ENCODE measurements at places on chromosomes 5 and 9.

DNA sequence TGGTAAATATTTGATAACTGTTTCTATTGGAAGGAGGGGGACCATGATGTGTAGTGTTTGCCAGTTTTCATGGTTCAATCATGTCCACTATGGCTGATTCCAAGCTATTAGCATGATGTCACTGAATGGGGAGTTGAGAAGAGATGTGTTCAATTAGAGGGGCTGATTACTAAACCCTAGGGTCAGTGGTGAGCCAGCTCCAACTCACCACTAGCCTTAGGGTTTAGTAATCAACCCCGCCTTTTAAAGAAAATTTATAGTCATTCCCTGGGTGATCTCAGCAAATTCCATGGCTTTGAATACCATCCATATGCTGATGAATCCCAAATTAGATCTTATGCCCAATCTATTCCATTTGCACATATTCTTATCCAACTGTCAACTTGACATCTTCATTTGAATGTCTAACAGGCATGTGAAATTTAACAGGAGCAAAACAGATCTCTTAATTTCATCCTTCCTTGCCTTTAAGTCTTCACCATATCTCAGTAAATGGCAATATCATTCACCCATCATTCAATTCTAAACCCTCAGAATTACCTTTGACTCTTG, 98.8 kb downstream of the GCNT1 start:
- DNase-seq: no peak

DNA sequence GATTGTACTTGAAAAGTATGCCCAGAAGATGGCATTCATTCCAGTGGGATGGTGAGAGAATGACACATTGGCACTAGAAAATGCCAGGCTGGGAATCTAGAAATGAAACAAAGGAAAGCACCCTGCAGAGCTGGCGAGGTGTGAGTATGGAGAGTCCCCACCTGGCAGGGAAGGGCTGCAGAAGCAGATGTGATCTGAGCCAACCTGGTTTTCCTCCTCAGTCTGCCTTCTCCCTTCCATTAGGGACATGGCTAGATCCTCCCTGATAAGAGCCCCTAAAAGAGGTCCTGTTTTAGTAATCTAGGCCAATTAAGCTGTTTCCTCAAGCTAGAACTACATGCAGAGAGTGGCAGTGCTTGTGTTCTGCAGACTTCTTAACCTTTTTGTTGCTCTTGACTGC, 24.7 kb upstream of the TNFSF15 start:
- DNase-seq: no peak

- DNase-seq: no peak
Measured at GRCh38 chr9:134738869-134739659, 97.5 kb downstream of the COL5A1 start.

- DNase-seq: no peak
Measured at GRCh38 chr5:45533663-45534062, 162.5 kb downstream of the HCN1 start.

DNA sequence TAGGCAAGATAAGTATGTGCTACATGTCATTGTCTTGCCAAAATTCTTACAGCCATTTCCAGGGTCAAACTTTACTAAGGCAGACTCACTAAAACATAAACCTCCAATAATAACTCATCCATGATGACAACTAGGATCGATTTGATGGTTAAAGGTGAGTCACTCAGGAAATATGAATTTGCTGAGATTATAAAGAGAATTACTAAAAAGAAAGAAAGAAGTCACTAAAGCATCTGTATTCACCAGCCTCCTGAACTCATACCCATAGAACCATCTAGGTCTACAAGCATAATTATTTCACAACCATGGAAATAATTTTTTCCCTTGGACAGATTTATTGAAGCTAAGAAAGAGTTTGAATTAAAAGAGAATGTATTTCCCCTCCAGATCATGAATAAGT, 258.6 kb downstream of the TLE1 start:
- no peak for DNase-seq

GRCh38 chr9:18791074-18791473, 241.9 kb downstream of the SAXO1 start:
- DNase-seq: no peak

DNA sequence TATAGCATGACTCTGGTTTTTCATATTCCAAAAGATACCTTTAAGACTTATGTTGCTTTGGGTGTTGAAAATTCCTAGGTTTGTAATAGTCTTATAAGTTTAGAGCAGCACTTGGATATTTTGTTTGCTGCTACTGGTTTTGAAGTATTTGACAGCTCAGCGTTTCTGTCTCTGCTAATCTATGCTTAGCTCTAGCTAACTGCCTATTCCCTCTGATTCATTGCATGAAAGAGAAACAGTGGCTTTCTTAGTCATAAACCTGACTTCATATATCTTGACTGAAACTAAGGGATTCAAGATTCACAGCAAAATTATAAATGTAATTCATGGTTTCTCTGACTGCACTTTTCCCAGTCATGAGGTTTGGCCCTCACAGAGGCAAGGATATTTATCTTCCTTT, 35.6 kb upstream of the ANXA1 start:
- DNase-seq: no peak

DNA sequence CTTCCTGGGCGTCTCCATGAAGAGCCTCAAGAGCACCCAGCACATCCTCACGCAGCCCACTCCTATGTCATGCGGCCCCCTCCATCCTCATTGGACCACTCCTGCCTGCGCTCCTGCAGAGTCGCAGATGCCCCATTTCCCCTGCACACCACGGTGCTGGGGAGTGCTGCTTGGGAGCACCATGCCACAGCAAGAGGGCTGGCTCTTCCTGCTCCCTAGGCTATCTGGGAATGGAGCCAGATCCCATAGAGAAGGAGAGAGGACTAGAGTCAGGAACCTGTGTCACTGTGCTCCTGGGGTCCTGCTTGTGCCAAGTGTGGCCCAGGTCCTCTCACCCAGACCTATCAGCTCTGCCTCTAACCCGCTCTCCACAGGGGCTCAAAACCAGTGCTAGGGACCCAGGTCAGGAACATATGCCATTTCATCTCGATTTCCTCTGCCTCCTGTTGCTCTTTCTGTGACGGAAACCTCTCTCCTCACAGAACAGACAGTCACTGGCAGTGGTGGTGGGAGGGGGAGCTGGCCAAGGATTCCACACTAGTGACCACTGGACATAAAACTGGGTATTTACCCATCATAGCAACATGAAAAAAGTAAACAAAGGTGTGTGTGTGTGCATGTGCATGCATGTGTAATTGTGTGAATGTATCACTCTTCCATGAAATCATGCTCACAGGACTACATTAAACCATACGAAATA, 178.4 kb downstream of the TTLL11 start:
- no peak for DNase-seq

DNA sequence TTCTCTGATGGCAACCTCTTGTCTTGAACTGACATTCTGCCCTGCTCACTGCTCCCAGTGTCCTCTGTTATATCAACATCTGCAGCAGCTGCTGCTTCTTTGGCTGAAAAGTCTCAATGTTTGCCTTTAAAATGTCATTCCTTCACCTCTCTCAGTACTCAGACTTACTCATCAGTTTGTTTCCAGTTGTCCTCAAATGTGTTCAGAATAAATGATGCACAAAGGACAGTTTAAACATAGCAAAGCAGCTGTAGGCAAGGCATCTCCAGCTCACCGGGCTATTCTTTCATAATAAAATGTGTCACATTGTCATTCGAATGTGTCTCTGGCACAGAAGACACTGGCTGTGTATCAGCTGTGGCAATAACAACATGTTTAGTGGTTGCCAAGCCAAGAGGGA, 590.9 kb upstream of the ZNF608 start:
- no peak for DNase-seq

DNA sequence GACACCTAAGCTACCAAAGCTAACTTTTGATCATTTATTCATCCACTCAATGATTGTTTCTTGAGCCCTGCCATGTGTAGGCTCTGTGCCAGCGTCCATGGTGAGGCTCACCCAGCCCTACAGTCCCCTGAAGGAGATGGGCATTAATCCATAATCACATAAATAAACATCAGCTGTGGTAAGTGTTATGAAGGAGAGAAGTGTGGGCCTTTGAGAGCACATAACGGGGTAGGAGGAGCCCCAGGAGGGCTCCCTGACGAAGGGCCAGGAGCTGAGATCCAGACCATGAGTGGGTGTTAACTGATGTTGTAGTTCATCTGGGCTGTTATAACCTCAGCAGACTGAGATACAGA, 53.9 kb upstream of the AFAP1L1 start:
- DNase-seq: no peak

DNA sequence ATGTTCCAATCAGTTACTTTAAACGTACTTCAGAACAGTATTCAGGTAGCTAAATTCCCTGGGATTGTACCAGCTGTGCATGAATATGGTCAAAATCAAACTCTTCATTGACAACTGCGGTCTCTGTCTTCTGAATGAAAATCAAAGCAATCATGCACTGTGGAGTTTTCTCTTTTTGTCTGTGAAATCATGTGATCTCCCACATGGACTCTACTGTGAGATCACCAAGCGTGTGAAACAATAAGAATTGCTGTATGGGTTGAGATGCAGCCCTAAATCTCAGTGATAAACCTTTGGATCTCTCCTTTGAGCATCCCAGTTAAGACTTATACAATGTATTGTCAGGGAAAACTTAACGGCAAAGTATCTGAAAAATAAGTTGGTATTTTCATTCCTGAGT, 6.1 kb downstream of the NRG2 start:
- no peak for DNase-seq

DNA sequence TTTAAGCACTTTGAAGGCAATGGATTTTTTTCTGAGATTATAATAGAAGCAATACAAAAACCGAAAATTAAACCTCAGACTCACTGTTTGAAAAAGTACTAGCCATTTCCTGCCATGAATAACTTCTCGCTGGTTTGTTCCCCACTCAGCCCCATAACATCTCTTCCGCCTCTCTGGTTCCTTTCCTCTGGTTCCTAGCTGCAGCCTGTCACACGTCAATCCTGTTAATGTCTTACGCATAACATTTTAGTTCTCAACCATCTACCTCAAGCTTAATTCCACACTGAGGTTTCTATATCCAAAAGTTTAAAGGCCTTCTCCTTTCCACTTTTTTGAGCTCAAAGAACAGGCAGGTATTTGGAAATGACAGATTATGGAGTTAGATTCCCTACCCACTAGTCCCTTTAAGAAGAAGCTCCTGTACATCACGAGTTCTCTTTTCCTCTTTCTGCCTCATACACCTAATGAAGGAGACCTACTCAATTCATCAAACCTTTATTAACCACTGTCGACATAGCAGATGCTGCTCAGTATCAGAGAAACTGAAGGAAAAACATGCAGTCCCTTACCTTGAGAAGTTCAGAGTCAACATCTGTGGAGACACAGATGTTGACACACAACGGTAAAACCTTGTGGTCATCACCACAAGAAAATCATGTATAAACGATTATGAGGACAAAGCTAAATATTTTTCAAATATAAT, 243.0 kb upstream of the PTGER4 start:
- DNase-seq: no peak

Measured in stimulated activated CD8-positive, alpha-beta memory T cell treated with anti-CD3 and anti-CD28 coated beads, Interleukin-2, amount 100 ng/mL, for 1 hour (primary cell).